ENCODE measurements at places on chromosomes 13 and 19. TPM values are rescaled to one million over a fixed set of nuclear protein-coding genes. Genes with fewer than 3 reads are reported as not detected.

DNA sequence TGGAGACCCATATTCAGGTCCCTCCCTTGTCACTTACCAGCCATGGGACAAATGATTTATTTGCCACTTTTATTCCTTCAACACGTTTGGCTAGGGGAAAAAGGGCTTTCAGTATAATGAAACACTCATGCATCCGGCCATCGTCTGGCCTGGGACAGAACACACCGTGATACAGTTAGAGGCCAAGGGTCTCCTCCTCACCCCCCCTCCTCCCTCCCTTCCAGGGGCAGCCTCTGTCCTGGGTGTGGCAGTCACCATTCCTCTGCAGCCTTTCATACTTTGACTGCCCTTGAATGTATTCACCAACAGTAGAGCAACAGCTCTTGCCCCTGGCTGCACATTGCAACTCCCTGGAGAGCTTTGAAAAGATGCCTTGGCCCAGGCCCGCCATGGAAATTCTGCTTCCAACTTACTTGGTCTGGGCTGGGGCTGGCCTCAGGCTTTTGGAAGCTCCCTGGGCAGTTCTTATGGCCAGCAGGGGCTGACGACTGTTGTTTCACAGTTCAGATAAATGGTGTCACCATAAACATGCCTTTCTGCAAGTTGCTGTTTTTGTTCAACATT, 3.0 kb downstream of the PAK4 start:
- DNase-seq: no peak

GRCh38 chr19:32068793-32069192, 276.6 kb upstream of the ZNF507 start:
- no peak for DNase-seq

- DNase-seq: no peak
Measured at GRCh38 chr13:112062571-112063570, 4.1 kb upstream of the SOX1 start.

DNA sequence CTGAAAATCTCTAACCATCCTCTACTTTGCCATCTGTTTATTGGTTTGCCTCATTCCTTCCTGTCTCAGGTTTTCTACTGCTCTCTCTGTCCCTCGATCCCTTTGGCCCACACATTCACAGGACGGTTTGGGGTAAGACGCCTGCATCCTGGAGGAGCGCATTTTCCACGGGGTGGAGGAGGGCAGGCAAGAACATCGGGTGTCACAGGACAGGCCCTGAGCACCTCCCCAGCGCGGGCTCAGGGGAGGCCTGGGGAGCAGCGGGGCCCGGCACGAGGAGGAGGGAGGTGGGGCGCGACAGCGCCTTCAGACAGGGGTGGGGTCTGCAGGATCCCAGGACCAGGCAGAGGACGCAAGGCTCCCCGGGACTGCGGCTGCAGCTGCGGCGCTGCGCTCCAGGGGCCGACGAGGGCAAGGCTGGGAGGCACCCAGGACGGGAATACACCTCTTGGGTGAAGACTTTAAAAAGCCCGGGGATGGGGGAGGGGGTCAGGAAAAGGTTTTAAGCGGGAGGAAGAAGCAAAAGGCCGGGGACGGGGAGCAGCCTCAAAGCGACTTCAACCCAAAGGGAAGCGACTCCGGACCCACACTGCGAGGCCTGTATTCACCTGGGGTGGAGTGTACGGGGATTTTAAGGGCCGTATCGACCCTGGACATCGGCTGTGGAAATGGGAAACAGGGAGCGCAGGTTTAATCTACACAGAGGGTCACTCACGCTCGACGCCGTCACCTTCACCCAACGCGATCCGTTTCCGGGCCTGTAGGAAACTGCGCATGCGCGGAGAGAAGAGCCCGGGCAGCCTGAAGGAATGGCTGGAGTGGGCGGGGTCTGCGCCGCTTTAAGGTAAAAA, at the start of gene ZNF415:
Gene ZNF415 (minus strand): TSS at position 770 of the 851 bp plus-strand sequence. CDS start 10,234 bp downstream, outside the sequence.
- no peak for DNase-seq

GRCh38 chr13:36362251-36362650, 16.1 kb upstream of the SPART start:
- no peak for DNase-seq

DNA sequence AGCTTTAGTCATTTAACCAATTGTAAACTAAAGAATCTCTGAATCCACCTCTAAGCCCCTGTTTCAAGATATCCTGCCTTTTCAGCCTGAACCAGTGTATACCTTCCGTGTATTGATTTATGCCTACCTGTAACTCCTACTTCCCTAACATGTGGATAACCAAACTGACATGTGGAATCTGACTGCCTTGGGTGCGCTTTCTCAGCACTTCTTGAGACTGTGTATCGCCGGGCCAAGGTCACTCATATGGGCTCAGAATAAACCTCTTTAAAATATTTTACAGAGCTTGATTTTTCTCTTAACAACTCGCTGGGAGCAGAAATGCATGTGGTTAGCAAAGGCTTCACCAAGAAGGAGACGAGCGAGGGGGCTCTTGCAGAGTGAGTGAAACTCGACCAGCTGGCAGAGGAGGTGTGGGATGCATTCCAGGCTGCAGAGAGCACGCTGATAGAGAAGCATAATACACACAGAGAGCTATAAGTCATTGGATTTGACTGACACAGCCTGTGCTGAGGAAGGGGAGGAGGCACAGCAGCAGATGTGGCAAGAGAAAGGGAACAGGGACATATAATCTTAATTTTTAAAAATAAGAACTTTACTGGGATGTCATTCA, 268.2 kb upstream of the MAB21L1 start:
- DNase-seq: no peak

Gene FAM216B
- 2.2 TPM for total RNA-seq

Gene CYP2F1
- total RNA-seq: not detected

Gene SLC46A3
- total RNA-seq: 5.0 TPM

Gene LPAR6
- total RNA-seq: 3.2 TPM

Gene ATP8A2
- total RNA-seq: 0.14 TPM

Gene HCST
- total RNA-seq: not detected

Gene BCAM
- 2.3 TPM for total RNA-seq
